ENCODE measurements at places on chromosomes 12 and 14.

GRCh38 chr12:106657488-106657887 is 74.7 kb downstream of the RFX4 start:
- DNase-seq = no peak

GRCh38 chr14:21825149-21825743 is 151.6 kb upstream of the OR4E1 start:
- peak; percentile 61 for DNase-seq

- no peak for DNase-seq
Observed at GRCh38 chr12:11880381-11880780, 190.4 kb upstream of the BCL2L14 start.

DNA sequence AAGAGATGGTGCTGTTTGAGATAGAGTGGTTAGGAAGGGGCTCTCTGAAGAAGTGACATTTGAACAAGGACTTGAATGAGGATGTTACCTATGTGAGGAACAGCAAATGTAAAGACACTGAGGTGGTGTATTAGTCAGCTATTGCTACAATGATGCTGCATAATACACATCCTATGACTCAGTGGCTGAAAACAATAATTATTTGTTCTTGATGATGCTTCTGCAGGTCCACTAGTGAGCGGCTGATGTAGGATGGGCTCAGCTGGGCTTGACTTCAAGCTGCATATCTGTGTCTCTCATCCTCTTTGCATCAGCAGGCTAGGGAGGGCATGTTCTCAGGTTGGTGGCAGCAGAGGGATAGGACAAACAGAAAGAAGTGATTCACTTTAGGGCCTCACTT is 21.4 kb upstream of the CLMN start:
- peak; percentile 64 for DNase-seq

GRCh38 chr12:44749566-44749965 is 126.5 kb downstream of the NELL2 start:
- no peak for DNase-seq

GRCh38 chr12:6697584-6698351 is 2.8 kb downstream of the PIANP start:
- DNase-seq = peak; percentile 71

DNA sequence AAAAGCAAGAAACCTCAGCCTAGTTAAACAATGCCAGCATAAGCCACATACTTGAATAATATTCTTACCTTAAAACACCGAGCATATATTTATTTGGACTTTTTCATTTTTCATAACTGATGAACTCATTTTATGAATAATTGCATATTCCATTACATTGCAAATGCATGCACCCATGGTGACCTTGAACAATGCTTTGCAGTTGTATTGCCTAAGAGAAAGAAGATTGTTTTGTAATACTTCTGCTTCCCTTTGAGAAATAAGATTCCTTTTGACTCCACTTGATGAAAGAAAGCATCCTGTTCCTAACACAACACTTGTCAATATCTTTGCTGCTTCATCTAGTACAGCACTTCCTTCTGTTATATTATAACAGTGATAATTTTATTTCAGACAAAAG is 1182.2 kb downstream of the FLRT2 start:
- no peak for DNase-seq

DNA sequence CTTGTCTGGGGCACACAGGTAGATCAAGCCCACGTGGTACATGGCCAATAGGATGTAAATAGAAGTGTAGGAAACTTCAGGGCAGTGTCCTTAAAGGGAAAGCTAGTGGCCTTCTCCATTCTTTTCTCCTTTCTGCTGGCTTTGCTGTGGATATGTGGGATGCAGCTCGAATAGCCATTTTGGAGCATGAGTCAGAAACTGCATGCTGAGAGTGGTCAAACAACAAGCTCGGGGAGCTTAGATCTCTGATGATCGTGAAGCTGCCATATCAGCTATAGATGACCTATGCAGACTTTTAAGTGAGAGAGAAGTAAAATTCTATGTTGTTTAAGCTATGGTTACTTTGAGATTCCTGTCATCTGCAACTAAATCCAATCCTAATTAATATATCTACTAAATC is 241.3 kb upstream of the DAAM1 start:
- DNase-seq = no peak

GRCh38 chr12:4506870-4507269 is 31.8 kb upstream of the RAD51AP1 start:
- DNase-seq = peak; percentile 64

DNA sequence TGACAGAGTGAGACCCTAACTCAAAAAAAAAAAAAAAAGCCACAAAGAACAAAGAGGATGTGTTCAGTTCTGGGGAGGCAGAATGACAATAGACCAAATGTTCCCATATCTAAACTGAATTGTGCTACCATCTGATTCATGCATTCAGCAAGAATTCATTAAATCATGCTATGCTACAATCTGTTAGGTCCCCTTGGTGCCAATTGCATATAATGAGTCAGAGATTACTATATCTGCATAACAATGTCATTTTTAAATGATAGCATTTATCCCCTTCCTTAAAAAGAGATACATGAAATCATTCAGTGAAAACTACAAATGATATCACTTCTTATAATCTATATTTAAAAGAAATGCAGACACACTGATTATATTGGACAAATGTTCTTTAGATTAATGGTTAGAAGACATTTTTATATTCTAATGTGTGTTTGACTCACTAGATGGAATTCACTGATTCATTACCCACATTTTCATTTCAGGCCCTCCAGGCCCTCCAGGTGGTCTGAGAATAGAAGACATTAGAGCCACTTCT is 207.6 kb upstream of the PDZRN4 start:
- DNase-seq = peak; percentile 51

DNA sequence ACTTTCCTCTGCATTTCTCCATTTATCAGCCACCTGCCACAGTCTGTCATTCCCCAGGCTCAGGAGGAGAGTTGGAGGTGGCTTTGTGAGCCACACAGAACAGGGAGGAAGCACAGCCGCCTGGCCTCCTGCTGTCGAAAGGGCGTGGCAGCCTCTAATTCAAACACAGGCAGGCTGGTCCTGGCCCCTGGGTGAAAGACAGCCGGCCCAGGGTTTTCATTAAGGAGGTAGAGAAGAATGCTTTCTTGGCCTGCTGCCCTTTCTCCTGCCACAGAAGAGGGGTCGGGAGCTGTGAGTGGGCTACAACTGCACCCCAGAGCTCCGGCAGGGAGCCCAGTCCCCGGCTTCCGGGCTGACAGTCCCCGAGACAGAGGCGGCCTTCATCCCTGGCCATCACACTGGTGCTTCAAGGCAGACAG is 108.6 kb upstream of the FZD10 start:
- DNase-seq = no peak

DNA sequence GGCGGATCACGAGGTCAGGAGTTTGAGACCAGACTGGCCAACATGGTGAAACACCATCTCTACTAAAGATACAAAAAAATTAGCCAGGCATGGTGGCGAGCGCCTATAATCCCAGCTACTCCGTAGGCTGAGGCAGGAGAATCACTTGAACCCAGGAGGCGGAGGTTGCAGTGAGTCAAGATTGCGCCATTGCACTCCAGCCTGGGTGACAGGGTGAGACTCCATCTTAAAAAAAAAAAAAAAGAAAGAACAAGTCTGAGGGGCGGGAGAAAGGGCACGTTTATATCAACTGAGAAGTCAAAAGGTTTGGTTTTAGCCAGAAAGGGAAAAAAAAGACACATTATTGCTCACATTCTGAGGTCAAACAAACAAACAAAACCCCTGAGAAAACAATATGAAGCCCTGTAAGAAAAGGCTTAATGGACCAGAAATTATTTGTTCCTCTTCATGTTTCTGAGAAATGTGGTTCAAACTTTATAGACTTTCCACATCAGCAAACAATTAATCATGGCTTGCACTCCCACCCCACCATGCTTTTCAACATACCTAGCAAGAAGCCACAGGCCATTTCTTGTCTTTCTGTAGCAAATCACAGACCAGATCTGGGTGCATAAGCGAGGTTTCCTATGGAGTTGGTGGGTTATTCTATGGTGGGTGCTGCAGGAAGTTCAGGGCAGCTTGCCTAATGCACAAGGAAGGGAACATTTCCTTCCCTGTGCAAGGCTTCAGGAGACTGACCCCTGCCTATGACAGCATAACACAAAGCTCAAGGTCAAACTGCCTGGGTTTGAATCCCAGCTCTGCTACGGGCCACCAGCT is 80.1 kb downstream of the SSPN start:
- DNase-seq = no peak

GRCh38 chr14:69101331-69101826 is 51.5 kb downstream of the DCAF5 start:
- DNase-seq = peak; percentile 77

DNA sequence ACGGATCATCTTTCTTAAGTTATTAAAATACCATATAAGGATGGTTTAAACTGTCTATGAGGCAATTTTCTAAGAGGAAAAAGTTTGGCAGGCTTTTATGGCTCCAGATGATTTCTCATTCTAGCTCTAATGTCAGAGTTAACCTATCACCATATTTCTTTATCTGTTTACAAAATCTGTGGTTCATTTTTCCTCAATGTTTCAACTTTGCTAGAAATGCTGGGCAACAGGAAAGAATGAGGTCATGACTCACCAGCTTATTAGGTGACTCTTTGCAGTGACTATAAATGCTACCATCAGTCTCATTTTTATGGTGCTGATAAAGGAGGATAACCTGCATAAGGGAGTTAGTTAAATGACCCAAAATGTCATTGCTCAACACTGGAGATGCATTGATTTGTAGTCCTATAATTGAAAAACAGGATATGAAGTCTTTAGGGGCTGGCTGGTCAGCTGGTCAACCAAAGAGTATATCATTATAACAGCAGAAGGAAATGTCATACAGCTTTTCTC is 45.3 kb upstream of the RAP1B start:
- peak; percentile 81 for DNase-seq

DNA sequence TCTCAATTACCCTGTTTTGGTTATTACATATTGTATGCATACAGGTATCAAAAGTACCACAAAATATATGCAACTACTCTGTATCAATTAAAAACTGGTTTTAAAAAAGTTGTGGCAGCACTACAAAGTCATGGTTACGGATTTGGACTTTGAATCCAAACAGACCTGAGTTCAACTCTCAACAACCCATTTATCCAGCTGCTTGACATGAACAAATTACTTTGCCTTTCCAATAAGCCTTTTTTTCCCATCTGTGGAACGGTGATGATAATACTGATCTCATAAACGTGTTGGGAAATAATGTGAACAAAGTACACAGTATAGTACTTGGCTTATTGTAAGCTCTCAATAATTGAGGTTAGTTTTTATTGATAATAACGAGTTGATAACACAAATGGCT is 85.0 kb downstream of the MNAT1 start:
- DNase-seq = no peak

DNA sequence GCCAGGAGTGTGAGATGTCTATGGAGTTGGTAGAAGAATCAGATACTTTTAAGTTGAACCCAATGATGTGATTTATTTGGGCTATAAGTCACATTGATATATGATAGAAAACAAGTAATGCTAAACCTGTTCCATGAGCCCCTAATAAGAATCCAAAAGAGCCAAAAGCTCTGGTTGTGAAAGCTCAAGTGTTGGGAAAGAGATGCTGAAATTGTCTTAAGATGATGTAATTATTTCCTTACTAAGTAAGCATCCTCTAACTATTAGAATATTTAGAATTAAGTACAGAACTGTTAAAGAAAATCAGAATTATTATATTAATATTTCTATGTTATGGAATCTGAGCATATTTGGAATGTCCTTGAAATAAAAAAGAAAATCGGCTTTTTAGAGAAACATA is 17.6 kb upstream of the SLC2A13 start:
- DNase-seq = no peak

DNA sequence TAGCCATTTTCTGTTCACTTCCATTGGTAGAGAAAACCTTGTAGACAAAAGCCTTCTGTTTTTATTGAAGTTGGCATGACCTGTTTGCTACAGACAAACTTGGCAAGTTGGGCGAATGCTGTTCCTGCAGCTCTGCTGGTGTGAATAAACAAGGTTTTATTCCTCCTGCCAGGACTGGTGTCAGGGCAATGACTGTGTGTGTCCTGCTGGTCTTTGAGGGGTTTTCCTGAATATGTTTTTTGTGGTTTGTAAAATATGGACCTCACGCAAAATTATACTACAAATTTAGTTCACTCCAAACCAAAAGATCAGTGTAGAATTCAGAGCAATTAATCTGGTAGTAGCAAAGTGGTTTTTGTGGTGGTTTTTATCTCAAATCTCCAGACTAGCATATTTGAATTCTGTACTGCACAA is 140.8 kb downstream of the ERC1 start:
- DNase-seq = no peak

GRCh38 chr12:31518680-31519227 is 72.2 kb downstream of the DENND5B start:
- peak; percentile 99 for DNase-seq

DNA sequence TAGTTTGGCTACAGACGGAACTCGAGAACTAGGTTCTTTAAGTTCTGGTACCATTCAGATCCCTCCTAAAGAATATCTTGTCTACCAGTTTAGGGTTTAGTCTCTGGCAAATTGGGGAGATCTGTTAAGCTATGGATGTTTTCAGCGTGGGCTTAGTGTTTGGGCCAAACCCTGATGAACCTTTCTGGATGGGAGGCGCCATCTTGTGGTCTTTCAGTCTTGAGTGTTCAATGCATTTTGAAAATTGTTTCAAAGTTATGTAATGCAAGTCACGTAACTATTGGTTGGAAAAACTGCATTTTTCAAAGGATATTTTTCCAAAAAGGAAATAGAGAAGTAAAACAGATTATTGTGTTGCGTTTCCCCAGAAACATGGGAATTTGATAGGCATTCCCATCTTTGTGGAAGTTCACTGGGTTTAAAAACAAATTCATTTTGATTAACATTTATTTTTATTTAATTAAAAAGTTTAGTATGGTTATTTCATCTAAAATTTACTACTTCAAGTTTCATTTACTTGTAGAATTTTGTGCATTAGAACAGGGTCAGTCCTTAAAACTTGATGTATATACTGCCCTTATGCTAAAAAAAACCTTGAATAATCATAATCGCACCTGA is 169.0 kb downstream of the PRIMA1 start:
- peak; percentile 2 for DNase-seq
